ENCODE measurements at places on chromosomes 1 and 21.

- DNase-seq, result no peak
Observed at GRCh38 chr1:229664133-229664689, 38.2 kb downstream of the URB2 start.

DNA sequence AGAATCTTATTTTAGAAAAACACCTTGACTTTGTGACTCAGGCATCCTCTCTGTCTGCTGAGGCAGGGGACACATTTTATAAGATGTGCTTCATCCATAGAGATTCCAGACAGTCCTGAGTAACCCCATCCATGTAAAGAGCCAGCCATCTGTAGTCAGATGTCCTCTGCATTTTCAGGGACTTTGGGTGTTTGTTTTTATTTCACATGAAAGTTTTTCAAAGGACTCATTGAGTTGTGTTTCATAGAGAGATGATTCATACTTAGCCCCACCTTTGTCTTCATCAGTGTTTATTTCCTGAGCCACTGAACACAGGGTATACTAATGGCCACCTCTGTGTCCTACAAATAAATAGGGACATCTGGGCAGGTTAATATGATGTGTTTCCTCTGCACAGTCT lies 280.4 kb downstream of the CACNA1E start:
- no peak for DNase-seq

DNA sequence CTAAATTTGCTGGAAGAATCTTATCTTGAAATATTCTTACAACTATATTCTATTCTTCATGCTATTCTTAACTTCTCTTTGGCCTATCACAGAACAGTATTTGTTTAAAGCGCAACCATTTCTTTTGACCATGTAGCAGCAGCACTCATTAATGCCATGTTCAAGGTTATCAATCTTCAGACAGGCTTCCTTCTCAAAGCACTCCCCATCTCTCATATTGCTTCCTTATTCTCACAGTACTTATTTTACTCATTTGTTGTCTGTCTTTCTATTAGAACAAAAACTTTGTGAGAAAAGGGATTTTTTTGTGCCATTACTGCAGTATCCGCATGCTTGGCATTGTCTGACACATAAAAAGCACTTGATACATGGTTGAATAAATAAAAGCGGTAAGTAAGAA lies 89.7 kb downstream of the ATP1B1 start:
- no peak for DNase-seq

- DNase-seq, result no peak
Observed at GRCh38 chr21:46004168-46004861, 22.7 kb downstream of the COL6A1 start.

DNA sequence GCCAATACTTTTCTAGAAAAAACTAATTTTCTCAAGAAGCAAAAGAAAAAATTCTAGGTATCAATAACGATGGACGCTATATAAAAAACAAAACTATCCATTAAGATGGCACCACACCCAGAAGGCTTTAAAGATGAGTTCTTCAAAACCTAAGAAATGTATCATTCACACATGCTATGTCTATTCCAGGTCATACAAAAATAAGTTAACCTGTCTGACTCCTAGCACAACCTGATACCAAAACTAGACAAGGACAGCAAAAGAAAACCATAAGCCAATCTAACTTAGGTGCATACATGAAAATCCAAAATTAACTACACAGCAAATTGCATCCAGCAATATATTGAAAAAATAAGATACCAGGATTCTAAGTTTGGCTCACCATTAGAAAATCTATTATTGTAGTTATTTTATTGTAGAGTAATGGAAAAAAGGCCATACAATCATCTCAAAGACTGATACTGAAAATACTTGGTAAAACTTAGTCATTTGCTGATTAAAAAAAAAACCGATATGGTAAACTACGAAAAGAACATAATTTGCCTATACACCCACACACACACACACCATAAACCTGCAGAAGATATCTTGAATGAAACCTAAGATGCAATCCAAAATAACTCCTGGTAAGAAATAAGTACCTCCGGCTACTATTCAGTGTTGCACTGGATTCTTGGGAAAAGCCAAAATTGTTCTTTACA lies 55.0 kb downstream of the TRAF5 start:
- DNase-seq, result no peak

DNA sequence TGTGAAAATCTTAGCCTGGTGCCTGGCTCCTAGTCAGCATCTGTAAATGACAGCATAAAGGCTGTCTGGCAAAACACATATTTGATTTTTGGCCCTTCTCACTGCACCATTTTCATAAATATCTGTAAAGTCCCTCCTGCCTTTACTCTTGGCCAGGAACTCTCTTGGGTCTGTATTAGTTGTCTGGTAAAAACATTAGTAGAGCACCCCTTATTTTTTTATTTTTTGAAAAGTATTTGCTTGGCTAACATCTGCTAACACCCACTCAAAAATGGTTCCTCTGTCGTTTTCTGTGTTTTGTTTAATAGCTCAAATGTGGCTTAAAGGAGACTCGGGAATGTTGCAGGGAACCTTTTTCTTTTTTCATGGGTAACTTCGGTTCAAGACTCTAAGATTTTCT lies 293.4 kb downstream of the HMCN1 start:
- DNase-seq, result no peak

DNA sequence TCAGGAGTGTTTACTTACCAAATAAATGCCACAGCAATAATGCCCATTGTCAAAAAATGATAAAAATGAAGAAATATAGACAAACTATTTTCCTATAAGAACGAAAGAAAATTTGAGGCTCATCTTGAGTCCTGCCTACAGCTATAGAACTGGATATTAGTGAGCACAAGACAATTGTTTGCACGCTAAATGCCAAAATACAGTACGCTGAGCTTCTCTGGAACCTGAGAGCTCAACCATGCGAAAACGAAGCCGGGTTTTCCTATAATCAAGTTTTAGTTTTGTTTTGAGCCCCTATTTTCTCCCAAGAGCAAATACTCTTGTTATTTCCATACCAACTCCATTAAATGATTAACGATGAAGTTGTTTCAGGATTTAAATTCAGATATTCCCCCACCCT lies 42.0 kb upstream of the CCSAP start:
- no peak for DNase-seq

DNA sequence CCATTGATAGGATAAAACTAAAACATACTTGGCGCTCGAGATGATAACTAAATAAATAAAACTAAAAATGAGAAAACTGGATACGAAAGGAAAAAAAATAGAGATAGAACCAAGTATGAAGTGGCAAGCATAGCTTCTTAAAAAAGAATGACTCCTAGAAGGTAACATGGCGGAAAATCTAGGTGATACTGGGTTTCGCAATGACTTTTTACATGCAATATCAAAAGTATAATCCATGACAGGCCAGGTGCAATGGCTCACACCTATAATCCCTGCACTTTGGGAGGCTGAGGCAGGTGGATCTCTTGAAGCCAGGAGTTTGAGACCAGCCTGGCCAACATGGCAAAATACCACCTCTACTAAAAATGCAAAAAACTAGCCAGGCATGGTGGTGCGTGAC lies 70.7 kb downstream of the ACBD6 start:
- no peak for DNase-seq

- DNase-seq, result peak; percentile 66
Observed at GRCh38 chr21:31866077-31866511, 6.7 kb upstream of the HUNK start.

DNA sequence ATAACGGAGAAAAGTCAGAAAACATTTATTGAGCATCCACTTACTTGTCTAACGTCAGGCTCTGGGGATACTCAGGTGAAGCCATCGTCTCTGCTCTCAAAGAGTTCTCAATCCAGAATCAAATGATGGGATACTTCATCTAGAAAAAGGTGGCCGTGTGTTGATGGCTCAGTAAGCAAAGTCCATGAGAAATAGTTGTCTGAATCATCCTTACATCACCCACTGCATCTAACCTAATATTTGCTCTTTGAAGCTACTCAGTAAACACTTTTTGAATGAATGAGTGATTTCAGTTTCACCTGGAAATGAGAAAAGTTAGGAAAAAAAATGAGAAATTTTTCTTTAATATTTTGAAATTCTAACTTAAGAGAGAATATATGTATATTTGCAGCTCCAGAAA lies 155.3 kb upstream of the PKN2 start:
- DNase-seq, result no peak

- peak; percentile 66 for DNase-seq
Observed at GRCh38 chr21:15015622-15016471, 49.0 kb downstream of the NRIP1 start.

DNA sequence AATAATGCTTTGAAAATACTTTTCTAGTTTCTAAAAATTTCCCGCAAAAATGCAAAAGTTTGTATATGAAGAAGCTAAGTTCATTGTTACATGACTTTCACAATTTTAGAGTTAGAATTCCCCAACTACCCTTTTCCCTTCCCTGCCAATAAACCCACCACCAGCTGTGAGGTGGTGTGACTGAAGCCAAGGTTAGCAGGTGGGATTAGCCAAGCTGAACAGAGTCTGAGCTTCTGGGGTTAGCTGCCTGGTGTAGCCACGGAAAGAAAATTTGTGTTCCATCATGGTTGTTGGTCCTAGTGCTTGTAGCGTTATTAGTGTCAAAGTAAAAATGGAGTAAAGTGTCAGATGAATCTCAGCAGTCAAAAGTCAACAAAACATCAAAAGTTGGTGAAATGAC lies 110.9 kb downstream of the ASTN1 start:
- DNase-seq, result no peak

DNA sequence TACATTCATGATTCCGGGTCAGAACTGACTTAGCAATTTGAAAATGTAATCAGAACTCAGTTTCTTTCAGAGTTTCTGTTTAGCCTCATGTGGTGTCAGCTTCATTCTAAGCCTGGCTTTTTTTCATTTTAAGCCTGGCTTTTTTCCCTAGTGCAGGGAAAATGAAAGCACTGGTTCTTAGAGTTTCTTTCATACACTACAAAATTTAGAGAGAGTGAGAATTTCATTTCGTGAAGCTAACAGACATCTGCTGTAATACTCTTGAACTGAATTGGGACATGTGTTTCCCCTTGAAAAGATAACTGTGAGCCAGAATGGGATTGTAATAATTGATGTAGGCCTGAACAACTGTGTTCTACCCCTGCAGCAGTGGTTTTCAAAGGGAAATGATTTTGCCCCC lies 95.3 kb upstream of the KIAA0040 start:
- no peak for DNase-seq

DNA sequence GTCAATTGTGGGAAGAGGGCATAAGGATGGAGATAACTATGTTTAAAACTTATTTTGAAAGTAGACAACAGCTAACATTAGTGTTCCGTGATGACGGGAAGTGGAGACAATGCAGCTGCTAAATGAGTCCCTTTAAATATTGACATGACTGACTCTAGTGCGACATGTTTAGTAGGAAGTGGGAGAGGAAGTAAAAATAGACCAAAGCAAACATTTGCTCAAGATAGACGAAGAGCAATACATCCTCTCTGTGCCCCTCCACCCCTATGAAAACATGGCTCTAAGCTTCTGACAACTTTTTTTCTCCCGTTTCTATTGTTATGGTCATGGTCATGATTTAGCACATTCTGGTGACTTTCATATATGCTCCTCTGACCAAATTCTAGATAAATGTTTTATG lies 60.0 kb upstream of the HMCN1 start:
- DNase-seq, result no peak

- DNase-seq, result peak; percentile 49
Observed at GRCh38 chr1:107782217-107782845, 182.6 kb downstream of the VAV3 start.

GRCh38 chr1:162019446-162019845 lies 4.2 kb downstream of the OLFML2B start:
- no peak for DNase-seq

DNA sequence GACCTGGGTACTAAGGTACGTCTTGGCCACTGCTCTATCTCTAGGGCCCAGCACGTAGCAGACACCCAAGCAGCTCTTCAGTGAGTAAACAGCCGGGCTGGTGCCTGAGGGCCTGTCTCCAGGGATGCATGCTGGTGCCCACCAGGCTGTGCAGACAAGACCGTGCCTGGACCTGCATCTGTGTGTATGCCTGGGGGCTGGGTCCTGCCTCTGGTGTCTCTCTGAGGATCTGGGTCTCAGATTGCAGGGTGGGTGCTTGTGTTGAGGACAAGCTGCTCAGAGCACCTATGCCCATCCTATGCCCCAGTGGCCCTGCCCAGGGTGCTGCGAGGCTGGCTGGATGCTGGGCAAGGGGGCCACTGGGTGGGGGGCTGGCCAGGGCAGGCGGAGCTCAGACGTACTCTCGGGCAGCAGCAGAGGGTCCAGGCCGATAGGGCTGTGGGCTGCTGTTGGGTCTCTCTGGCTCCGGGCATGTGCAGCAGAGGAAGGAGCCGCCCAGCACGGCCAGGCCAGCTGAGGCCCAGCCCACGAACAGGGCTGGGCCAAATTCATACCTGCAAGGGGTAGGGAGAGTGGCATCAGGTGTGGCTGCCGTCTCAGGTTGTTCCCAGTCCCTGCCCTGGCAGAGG lies 4.4 kb downstream of the CLDN19 start:
- no peak for DNase-seq

- no peak for DNase-seq
Observed at GRCh38 chr1:169724168-169724567, 9.7 kb downstream of the SELE start.

GRCh38 chr1:93159337-93159736 lies 20.9 kb downstream of the TMED5 start:
- no peak for DNase-seq

DNA sequence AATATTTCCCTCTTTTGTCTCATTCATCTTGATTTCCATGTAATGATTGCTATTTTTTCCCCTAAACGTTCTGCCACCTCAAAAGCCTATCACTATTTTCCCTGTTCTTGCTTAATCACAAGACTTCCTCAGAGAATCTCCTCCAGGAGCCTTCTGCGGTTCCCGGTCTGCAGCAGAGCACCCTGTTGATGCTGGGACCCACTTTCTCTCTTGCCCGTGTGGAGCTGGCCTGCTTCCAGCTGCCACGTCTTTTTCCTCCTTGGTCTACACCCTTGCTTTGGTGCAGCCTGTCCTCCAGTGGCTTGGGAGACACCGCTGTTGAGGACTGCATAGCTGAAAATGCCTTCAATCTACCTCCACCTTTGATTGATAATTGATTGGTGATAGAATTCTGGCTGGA lies 70.0 kb upstream of the COA6 start:
- no peak for DNase-seq

GRCh38 chr1:78005448-78005722 lies 646 bp downstream of the DNAJB4 start:
- DNase-seq, result no peak

- peak; percentile 97 for DNase-seq
Observed at GRCh38 chr1:25743164-25744139, 56.5 kb upstream of the SELENON start.

DNA sequence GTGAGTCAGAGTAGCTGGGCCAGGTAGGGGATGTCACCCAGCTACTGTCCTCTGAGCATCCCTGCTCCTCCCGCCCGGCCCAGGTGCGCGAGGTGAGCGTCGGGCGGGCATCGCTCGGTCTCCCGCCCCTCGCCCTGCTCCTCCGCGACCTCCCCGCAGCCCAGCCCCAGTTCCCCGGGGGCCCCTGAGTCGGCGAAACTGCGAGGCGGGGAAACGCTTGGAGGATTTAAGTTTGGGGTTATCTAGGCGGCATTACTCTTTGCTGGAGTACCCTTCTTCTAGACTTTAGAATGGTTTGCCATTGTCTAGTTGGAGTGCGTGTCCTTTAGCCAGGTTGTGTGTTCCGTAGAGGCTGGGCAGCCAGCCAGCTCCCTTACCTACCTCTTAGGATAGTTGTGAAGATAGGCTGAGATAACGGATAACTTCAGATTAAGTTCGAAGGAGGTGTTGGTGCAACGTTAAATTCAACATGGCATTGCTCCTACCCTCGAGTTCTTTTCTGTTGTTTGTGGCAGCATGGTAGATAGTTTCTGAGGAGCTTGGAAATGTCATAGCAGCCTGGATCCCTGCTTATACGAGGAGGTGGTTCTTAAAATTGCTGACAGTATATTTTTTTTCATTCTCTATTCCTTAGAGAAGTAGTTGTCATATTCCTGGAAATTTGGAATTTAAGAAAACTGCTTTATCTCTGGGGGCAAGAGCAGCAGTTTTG lies 697 bp downstream of the AGO3 start:
- no peak for DNase-seq
